ENCODE measurements at places on chromosomes 7 and 10.

GRCh38 chr10:34716958-34717357 is 98.1 kb downstream of the PARD3 start:
- no peak for DNase-seq

DNA sequence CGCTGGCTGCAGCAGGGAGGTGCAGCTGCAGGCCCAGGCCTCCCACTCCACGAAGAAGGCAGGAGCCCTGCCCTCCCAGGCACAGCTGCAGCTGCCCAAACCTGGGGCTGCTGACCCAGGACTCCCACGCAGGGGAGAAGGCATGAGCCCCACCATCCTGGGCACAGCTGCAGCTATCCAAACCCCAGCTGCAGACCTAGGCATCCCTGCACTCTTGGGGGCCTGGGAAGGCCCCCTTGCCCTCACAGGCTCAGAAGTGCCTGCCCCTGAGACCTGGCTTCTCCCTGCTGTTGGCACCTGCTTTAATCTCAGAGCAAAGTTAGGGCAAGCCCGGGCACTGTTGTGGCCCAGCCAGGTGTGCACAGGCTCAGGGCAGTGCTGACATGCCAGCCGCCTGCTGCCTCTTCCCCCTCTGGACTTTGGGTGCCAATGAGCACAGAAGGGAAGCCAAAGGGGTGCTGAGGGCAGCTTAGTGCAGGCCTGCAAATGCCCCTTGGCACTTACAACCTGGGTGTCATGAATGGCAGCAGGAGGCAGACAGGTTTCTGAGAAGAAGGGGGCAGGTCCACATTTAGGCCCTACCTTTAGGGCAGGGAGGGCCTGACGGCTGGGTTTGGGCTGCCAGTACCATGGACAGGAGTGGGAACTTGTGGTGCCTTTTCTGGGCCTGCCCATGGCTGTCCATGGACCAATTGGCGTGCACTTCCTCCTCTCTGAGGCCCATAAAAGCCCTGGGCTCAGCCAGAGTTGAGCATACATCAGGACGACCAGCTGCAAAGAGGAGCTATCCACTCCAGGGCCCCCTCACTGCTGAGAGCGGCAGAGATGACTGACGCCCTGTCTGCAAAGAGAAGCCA is 31.1 kb downstream of the CRTAC1 start:
- no peak for DNase-seq

GRCh38 chr7:101104193-101104713 is 19.0 kb downstream of the TRIM56 start:
- no peak for DNase-seq

DNA sequence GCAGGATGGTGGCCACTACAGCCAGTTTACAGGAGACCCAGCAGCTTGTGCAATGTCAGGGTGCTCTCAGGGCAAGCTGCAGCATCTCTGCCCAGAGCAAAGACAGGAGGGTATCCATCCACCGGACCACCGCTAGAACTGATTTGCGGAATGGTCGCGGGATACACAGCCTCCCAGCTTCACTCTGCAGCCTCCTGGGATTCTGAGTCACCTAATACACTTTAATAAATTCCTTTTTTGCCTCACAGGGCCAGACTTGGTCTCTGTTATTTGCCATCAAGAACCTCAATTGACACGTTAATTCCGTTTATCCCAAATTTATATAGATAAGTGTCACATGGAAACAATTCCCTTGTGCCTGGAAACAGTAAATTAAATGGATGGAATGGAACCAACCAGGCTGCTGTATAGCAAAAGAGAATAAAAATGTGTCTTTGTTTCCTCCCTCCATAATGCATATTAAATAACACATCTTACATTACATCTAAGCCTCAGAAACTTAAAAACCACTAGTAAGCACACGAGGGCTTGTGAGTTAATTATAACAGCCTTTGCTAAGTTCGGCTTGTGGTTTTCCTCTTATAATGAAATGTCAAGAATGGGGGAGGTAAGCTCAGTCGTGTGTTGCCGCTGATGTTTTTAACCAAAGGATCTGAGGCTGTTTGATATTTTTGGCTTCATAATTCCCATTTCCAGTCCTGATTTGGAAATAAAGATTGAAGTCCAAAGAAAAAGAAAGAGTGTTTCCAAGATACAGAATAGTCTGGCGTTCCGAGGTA is 52.1 kb downstream of the ADRB1 start:
- no peak for DNase-seq

DNA sequence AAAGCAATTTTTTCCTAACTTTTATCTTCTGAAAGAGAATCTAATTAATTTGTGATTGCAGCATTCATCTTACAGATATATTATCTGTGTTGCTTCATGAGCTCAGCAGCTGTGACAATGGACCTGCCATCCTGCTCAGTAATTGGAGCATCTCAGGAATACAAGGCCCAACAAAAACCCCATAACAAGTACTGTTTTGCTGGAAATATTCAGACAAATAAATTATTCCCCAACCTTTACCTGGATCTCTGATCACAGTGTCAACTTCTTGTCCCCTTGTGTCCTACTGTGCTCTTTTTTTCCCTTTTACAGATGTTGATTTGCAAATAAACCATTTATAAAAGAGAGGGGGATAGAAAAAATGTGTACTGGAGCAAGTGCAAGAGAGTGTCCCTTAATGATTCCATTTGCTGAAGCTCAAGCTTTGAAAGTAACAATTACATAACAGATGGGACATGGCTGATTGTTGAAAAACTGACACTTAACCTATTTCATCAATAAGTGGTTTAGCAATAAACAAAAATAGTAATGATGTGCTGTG is 1063.4 kb upstream of the GHITM start:
- DNase-seq = no peak

GRCh38 chr10:85362401-85362800 is 1004.2 kb downstream of the GRID1 start:
- no peak for DNase-seq

Measured in NCI-H1417 treated with DMSO at 0.1 percent for 48 hours (cell line).